ENCODE measurements at places on chromosomes 12 and 14.

DNA sequence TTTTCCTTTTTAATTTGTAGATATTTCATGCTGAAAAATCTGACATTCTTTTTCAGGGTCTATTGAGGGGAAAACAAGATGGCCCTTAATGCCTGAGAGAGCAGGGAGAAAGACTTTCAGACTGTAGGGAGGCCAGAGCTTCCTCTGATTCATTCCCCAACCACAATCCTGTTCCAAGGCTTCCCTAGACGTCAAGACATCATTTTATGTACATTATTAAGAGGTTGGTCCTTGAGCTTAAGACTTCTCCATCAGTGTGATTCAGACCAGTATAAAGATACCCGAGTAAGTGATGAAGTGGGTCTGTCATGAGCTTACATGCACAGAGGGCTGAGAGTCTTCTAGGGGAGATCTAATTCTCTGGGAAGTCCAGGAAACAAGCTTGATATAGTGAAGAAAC, 57.3 kb downstream of the AVPR1A start:
- no peak for DNase-seq

- no peak for DNase-seq
Observed at GRCh38 chr12:88144546-88145468, 2.7 kb downstream of the TMTC3 start.

DNA sequence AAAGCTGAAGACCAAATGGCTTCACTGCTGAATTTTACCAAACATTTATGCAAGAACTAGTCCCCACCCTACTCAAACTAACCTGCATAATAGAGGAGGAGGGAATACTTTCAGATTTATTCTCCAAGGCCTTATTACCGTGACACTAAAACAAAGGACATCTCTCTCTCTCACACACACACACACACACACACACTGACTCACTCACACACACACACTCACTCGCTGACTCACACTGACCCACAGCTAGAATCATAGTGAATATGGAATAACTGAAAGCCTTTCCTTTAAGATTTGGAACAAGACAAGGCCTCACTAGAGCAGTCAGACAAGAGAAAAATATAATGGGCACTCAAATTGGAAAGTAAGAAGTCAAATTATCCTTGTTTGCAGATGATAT, 1014.1 kb downstream of the TMTC2 start:
- DNase-seq: no peak

GRCh38 chr14:102518063-102518648, 8.6 kb upstream of the ANKRD9 start:
- no peak for DNase-seq

- no peak for DNase-seq
Observed at GRCh38 chr12:118840399-118840798, 140.9 kb upstream of the SRRM4 start.

GRCh38 chr14:69275331-69275730, 15.4 kb downstream of the GALNT16 start:
- DNase-seq: no peak

DNA sequence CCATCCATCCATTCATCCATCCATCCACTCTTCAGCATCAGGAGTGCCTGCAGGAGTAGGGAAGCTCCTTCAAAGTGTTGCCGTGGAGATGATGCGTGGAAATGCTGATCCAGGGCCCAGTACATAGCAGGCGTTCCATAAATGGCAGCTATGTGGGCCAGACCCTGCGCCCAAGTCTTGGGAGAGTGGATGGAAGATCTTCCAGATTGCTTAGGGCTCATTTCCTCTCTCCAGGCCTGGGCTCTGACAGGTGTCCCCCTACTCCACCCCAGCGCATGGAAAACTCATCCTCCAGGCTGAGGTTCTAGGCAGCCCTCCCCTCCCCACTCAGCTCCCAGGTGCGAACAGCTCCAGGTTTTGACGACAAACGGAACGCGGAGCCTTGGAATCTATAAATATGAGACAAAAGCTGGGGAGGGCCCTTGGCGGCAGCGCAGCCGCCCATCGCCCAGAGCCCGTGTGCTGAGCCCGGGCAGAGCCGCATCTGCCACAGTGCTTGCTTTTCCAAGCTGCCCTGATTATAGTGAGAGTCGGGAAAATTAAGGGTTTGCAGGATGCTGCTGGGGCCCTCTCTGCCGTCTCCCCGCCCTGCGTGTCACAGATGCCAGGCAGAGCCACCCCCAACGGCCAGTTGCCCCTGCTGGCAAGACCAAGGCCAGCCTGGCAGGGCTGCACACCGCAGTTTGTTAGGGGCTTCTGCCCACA, 1.6 kb downstream of the BEGAIN start:
- DNase-seq: no peak

DNA sequence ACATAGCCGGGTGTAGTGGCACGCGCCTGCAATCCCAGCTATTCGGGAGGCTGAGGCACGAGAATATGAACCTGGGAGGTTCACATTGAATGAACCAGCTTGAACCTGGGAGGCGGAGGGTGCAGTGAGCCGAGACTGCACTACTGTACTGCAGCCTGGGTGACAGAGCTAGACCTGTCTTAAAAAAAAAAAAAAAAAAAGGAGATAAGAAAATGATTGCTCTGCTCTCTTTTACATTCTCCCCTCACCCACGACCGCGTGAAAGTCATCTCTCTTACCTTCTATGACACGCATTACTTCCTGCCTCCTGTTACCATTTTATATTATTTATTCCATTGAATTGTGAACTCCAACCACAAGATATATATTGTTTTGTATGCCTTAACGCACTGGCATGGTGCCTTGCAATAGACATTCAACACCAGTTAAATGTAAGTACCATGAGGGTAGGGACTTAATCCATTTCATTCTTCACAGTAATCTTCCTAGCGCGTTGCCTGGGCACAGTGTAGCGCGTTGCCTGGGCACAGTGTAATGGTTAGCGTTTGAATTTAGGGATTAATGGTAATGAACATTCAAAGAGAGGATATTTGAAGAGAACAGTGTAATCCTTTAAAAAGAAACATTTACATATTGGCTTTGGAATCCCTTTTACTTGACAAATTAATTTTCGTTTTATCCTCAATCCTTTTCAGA, 2.7 kb downstream of the RAP1B start:
- peak; percentile 20 for DNase-seq

DNA sequence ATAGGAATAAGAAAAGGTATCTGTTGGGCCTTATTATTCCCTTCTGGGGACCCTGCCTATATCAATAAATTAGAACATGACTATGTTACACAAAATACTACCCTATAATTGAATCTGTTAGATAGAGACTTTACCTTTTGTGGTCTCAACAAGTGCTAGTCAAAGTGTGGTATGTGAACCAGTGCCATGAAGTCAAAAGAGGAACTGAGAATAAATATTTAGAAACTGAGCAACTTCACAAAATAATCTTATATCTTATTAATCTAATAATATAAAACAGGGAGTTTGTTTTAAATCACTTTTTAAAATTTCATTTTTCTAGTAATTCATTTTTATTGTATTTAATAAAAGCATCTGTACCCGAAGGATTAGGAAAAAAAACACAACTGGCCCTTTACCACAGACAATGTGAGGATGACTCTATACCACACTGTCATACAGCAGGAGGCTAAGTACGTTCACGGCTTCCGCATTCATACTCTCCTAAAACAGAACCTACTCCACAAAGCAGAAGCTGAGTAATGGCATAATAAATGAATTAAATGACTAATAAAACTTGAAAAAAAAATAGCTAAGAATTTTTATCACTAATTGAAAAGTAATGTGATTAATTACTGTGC, 42.1 kb downstream of the SEC23A start:
- DNase-seq: no peak

- no peak for DNase-seq
Observed at GRCh38 chr12:103494051-103494733, 1.6 kb downstream of the C12orf42 start.

DNA sequence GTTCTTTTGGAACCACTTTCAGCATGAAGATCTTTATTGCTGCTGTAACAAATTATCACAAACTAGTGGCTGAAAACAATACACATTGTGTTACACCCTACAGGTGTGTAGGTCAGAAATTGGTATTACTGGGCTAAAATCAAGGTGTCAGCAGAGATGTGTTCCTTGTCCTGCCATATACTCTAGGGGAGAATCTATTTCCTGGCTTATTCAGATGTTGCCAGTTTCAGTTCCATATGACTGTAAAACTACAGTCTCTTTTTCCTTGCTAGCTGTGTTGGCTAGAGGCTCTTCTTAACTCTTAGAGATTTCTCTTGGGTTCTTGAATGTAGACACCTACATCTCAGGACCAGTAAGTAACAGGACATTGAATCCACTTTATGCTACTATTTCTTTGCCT, 215.6 kb upstream of the PPFIA2 start:
- DNase-seq: no peak

- DNase-seq: no peak
Observed at GRCh38 chr14:36346052-36346451, 25.6 kb upstream of the MBIP start.

DNA sequence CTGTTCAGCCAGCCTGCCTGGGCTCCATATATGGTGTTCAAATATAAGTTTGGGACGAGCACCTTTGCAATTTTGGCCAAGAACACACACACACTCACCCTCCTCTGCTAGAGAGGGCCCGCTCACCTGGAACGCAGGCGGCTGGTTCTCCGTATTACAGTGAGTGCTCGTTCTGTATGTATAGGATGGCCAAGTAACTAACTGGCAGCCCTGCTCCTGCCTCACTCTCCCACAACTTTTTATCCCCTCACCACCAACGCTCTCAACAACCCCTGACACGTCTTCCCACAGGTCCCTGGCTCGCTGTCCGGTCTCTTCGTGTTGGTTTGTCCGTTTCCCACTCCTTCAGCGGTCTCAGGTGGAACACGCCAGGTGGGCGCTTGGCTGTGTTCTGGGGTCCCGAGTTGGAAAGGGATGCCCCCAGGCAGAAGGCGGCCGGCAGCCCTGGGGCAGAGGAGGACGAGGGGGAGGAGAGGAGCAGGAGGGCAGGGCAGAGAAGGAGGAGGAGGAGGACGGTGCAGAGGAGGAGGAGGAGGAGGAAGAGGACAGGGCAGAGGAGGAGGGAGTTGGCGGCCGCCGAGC, 398 bp upstream of the MSRB3 start:
- no peak for DNase-seq

GRCh38 chr12:4862809-4863208, 46.9 kb upstream of the KCNA1 start:
- no peak for DNase-seq

DNA sequence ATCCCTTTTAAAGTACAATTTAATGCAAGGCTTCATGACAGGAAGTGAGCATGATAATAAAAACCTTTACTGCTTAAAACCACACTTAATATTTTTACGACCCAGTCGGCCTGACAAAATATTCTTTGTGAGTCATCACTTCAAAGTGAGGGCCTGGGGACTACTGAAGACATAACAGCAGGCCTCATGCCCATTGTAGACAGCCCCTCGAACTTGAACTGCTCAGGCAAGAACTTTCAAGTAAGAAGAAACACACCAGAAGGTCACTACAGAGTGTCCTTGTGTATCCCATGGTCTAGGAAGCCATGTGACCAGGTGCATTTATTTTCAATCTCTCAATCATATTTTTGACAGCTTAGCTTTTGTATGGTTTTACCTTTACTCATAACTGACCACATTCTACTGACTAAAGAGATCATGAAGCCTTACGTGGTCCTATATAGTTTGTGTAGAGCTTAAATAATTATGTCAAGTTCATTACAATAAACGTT, 61.4 kb upstream of the MANSC4 start:
- DNase-seq: no peak
